ENCODE measurements at places on chromosomes 1 and 21.

DNA sequence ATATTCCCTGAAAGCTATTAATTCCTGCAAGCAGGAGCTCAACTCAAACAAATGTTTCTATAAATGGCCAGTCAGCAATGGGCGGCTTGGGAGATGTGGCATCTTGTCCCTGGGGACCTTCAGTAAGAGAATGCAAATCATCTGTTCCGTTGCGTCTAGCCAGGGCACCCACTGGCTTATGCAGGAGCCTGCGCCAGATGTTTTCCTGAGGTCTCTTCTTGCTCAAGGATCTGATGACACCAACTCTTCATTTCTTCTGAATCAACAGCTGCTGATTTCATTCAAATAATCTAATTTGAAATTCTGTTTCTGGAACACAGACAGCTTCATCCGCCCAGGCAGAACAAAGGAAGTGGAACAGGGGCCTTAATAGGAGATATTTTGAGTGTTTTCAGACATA is 70.0 kb upstream of the AJAP1 start:
- DNase-seq: no peak

- no peak for DNase-seq
Measured at GRCh38 chr1:66937529-66938234, 12.9 kb downstream of the MIER1 start.

DNA sequence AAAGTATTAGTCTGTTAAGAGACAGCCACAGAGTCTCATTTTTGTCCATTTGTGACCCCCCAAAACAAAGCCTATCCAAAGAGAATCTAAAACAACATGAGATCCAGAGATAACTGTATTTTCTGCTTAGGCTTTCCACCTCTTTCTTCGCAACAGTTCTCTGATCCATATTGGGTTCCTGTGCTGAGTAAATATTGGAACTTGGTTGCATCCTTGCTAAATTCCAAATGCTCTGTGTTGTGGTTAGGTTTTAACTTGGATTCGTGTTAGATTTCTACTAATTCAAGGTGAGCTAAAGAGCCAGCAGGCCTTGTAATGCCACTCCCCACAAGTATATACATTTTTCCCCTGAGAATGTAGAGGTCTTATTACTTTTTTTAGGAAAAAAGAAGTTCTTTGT is 29.2 kb downstream of the FMO1 start:
- no peak for DNase-seq

DNA sequence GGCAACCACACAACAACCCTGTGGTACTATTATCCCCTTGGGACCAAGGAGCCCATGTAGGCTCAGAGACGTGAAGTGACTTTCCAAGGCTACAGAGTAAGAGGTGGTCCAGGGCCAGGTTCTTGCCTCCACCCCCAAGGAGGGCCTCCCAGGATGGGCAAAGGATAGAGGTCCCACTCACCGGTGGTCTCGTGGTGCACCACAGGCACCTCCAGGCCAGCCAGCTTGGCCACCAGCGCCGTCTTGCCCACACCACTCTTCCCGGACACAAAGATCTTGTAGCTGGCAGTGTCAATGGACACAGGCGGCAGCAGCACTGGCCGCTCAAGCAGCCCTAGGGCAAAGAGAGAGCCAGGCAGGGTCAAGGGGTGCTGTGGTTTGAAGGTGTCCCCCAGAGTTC is 3.6 kb downstream of the CPLANE2 start:
- DNase-seq: no peak

- DNase-seq: no peak
Measured at GRCh38 chr1:216632980-216633379, 90.2 kb downstream of the ESRRG start.

GRCh38 chr1:208272311-208272710 is 28.1 kb upstream of the PLXNA2 start:
- no peak for DNase-seq

GRCh38 chr1:226875641-226876295 is 5.4 kb downstream of the PSEN2 start:
- peak; percentile 16 for DNase-seq

DNA sequence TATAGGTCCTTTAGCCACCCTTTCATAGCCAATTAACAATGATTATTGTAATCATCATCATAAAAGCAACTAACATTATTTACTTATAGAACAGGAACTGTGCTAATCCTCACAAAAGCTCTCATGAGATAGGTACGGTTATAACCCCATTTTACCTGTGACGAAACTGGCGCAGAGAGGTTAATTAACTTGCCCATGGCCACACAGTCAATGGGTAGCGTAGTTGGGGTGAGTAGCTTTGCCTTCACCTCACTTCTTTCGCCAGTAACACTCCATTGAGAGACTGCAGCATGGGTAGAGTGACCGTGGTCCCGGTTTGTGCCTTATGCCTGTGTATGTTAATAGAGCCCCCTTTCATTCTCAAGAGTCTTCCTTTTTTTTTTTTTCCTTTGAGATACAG is 10.3 kb downstream of the NIPAL3 start:
- DNase-seq: no peak

GRCh38 chr1:4085546-4085945 is 185.5 kb upstream of the C1orf174 start:
- no peak for DNase-seq

- DNase-seq: no peak
Measured at GRCh38 chr1:216183454-216183853, 239.8 kb downstream of the USH2A start.

DNA sequence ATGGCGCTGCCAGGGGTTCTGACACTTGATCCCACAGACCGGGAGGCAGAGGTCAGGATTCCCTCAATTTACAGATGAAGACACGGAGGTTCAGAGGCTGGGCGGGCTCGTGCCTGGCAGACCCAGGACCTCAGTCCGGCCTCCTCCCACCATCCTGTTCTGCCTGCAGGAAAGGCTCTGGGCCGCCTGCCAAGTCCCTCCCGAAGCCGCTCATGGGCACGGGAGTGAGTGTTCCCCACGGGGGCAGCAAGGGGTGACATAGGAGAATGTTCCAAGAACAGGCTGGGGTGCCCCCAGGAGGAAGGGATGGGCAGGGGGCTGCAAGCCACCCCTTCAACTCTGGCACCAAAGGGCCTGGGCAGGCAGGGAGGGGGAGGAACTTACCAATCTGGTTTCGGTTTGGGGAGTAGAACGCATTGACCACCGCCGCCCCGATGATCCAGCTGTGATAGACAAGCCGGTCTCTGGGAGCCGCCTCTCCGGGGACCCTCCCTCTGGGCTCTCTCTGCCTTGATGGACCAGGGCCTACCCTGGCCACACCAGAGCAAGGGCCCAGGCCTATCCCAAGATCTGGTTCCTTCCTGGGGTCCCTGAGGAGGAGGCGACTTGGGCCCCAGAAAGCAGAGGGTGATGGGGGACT is 7.5 kb downstream of the PRXL2B start:
- DNase-seq: peak; percentile 15

DNA sequence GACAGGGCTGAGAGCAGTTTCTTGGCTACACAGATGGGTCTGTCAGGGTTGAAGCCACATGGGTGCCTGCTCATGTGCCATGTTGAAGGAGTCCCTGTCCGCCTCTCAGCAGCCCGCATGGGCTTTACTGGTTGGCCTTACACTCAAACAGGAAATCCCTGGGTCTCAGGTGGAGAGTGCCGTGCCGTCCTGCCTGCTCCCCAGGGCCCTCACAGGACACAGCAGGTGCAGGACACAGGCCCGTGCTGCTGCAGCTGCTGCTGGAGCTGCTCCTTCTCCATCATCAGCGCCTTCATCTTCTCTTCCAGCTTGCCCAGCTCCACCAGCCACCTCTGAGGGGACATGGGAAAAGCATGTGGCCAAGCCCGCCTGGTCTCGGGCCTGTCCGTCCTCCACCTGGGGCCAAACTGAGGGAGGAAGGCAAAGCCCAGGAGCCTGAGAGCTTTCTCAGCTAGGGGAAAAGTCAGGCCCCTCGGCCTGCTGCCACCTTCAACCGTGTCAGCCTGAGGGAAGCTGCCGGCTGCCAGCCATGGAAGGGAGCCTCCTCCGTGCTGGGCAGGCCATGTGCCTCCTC is 5.5 kb downstream of the SLFNL1 start:
- DNase-seq: no peak

GRCh38 chr21:39055167-39055767 is 128.0 kb downstream of the PSMG1 start:
- DNase-seq: peak; percentile 10

GRCh38 chr1:90731382-90732050 is 14.4 kb upstream of the BARHL2 start:
- no peak for DNase-seq

DNA sequence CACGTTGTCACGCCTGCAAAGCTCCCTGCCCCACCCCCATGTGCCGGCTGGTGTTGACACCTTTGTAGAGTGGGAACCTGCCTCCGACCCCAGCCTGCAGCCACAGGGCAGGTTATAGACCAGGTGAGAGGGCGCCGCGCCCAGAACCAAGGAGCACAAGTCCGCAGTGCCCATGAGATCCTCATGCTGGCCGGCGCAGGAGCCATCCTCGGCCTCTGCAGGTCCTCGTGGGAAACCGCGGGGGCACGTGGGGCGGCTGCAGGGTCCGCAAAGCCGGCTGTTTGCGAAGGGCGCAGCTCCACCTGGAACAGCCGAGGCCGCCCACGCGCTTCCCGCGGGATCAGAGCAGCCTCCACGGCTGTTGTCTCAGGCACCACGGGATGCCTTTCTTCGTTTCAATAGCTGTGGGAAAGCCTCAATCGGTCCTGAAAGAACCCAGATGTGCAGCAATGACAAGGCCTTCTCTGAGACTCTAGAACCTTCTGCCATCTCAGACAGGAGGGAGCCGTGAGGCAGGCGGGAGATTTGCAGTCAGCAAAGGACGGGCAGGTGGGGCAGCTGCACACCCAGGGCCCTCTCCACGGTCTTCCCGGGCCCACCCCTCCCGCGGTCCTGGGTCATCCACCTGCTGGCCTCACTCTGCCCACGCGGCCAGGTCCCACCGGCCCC is 29.9 kb downstream of the POFUT2 start:
- DNase-seq: no peak

GRCh38 chr1:167095368-167095767 is 1.5 kb downstream of the STYXL2 start:
- DNase-seq: no peak

DNA sequence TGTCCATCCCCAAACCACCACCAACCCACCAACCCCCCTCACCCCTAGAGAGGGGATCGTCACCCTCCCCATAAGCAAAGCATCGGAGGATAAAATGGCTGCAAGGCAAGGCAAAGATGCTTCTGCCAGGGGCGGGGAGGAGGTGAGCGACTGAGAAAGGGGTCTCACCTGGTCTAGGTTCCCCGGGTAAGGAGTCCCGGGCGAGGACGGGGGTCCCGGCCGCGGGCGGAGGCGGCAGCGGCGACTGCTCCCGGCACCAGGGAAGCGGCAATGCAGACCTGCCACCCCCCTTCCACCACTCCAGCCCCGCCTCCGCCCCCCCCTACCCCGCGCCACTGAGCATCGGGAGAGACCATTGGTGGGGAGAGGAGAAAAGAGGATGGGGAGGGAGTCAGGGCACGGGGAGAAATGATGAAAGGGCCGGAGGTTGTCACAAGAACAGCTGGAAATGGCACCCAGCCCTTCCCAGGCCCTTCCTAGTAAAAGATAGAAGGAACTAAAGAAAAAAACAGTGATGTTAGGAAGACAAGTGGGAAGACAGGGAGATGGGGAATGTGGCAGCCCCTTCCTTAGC is at the start of gene SV2A:
SV2A (minus strand) TSS at position 274 of the 574 bp plus-strand sequence. CDS start 4,004 bp downstream, outside the sequence.
- DNase-seq: peak; percentile 18

- no peak for DNase-seq
Measured at GRCh38 chr1:154791292-154792166, 78.6 kb downstream of the KCNN3 start.

GRCh38 chr1:75588779-75589475 is 22.0 kb downstream of the SLC44A5 start:
- no peak for DNase-seq

DNA sequence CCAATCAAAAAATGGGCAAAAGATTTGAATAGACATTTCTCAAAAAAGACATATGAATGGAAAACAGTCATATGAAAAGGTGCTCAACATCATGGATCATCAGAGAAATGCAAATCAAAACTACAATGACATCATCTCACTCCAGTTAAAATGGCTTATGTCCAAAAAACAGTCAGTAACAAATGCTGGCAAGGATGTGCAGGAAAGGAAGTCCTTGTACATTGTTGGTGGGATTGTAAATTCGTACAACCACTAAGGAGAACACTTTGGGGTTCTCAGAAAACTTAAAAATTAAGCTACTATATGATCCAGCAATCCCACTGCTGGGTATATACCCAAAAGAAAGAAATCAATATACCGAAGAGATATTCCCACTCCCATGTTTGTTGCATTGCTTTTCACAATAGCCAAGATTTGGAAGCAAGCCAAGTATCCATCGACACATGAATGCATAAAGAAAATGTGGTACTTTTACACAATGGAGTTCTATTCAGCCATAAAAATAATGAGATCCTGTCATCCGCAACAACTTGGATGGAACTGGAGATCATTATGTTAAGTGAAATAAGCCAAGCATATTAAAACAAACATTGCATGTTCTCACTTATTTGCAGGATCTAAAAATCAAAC is 17.9 kb downstream of the GBP5 start:
- DNase-seq: peak; percentile 85

GRCh38 chr1:208042868-208043267 is 131.9 kb upstream of the CD34 start:
- DNase-seq: no peak

- DNase-seq: peak; percentile 55
Measured at GRCh38 chr1:248243204-248243603, 12.0 kb downstream of the OR2M4 start.

GRCh38 chr1:58932859-58933598 is 149.2 kb upstream of the JUN start:
- DNase-seq: peak; percentile 99

DNA sequence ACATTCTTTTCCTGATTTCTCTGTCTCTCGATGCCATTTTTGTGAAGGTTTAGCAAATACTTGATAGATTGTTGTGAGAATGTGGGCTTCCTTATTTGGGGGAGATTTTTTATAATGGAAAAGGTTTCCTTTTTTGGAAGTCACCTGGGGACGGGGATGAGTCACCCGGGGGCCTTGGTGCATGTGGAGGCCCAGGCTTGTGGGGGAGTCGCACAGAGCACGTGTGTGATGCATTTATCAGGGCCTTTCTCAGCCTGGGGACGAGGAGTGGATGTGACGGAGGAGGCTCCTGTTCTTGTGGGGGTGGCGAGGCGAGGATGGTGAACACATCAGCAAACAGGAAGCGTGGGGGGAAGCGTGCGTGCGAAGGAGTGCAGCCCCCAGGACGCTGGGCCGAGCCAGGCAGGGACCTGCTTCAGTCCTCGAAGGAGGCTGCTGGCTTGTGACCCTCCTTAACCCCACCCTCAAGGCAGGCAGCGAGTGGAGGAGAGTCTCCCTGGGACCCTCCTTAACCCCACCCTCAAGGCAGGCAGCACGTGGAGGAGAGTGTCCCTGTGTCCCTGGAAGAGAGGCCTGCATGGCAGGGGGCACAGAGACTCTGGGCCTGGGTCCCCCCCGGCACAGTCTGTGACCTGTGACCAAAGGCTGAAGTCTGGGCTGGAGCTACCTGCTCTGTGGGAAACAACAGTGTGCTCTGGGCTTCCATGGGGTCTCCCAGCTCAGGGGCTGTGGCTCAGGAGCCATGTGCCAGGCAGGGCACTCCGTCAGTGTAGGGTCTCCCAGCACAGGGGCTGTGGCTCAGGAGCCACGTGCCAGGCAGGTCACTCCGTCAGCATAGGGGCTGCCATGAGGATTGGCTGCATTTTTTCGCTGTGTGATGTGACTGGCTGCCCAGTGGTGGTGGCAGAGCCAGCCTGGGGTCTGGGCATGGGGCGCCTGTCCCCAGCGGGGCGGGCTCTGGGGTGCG is 57.2 kb downstream of the AGPAT3 start:
- DNase-seq: no peak
